ENCODE measurements at places on chromosomes 12 and 14.

DNA sequence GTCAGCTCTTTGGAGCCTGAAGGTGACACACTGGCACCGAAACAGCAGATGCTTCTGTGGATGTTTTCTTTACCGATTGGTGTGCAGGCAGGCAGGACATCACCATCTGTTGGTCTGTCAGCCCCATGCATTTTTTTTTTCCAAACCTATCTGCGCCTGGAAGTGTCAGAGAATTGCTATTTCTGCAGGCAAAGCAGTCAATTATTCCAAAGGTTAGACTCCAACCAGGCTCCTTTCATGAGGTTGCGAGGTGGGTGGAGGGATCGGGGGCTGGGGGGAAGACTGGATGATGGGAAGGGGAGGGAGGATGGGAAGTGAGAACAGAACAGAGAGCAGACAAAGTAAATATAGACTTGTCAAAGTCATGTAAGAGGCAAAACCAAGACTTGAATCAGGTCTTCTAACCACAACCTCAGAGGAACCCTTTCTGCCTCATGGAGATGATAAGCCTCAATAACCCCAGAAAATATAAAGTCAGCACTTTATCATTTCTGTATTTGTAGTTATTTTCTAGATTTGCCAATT is 117.7 kb downstream of the OTOGL start:
- no peak for DNase-seq

GRCh38 chr12:104809251-104809650 is 148.8 kb downstream of the SLC41A2 start:
- no peak for DNase-seq

DNA sequence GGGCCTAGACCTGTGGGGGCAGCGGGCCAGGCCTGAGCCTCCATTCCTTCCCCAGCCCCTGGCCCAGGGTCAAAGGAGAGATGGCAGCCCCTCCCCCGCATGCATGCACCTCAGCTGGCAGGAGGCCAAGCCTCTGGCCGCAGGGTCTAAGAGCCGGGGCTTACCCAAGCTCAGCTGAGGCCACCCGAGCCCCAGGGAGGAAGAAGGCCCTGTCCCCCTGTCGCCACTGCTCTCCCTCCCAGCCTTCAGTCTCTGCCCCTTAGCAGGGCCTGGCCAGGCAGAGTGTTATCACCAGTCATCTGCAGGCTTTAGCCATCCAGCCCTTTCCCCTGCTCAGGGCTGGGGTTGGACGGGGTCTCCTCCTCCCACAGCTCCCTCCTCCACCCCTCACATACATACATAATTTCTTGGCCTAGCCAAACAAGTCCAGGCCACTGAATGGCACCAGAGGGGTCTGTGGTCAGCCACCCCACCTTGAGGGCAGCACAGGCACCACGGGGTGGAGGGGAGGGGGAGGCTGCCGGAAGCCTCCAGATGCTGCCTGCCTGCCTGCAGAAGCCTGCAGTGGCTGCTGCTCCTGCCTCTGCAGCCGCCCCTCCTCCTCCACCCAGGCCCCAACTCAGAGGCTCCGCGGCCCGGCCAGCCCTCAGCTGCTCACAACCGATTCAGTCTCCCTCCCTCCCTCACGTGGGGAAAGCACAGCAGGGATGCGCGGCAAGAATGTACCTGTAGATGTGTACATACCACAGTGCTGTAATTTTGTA is 22.8 kb downstream of the RAB35 start:
- no peak for DNase-seq

- no peak for DNase-seq
Observed at GRCh38 chr14:73916324-73916723, 29.7 kb downstream of the ZNF410 start.

GRCh38 chr14:72610096-72610830 is 283.6 kb downstream of the DPF3 start:
- DNase-seq = no peak
